ENCODE measurements at places on chromosomes 6 and 20.
A peak's percentile ranks its signal among the peaks of the same experiment; 100 is the strongest.

DNA sequence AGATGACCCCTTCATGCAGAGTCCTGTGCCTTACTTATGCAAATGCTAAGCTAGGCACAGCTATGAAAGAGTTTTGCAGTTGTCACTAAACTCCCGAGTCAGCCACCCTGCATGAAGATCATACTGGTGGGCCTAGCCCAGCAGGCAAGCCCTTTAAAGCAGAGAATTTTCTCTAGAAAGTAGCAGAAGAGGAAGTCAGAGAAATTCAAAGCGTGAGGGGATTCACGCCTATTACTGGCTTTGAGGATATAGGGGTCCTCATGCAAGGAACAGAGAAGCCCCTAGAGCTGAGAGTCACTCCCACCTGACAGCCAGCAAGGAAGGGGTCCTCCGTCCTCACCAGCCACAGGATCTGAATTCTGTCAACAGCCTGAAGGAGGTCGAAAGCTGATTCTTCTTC lies 54.6 kb downstream of the MYB start:
- no peak for DNase-seq

GRCh38 chr6:83824388-83824801 lies 28.8 kb upstream of the RIPPLY2 start:
- no peak for DNase-seq

- no peak for DNase-seq
Measured at GRCh38 chr6:110705543-110705942, 109.7 kb downstream of the CDK19 start.

GRCh38 chr6:26089272-26089671 lies 2.0 kb downstream of the HFE start:
- DNase-seq: no peak

GRCh38 chr6:25617997-25618396 lies 34.0 kb upstream of the SCGN start:
- no peak for DNase-seq

DNA sequence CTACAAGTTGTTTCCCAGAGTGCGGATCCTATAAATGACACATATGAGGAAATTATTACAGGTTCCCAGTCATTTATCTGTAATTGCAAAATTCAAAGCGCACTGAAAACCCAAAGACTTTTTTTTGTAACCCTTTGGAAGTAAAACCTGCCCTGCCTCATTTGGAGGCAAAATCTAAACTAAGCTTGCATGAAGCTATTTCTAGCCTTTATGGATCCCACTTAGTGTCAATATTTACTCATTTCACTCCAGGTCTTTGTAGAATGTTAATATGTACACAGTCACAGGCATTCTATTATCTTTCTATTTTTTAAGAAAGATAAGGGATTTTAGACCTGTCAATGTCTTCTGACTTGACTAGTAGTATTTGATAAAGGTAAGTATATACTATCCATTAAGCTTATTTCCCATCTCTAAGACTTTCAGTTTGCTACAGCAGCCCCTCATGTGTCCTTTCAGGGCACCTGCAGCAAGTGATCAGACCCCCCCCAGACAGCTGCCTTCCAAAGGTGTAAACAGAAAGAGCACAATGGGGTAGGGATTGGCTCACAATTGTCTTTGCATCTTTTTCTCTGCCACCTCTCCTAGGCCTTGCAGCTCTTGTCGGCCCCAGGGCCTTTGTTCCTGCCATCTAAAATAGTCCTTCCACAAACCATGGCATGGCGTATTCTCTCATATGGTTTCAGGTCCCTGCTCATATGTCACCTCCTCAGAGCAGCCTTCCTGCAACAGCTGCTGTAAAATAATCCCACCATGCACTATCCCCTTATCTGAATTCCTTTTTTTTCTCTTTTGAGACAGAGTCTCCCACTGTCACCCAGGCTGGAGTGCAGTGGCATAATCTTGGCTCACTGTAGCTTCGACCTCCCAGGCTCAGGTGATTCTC lies 1.3 kb upstream of the REPS1 start:
- DNase-seq: no peak

- DNase-seq: no peak
Measured at GRCh38 chr6:129615496-129615895, 94.5 kb downstream of the ARHGAP18 start.

DNA sequence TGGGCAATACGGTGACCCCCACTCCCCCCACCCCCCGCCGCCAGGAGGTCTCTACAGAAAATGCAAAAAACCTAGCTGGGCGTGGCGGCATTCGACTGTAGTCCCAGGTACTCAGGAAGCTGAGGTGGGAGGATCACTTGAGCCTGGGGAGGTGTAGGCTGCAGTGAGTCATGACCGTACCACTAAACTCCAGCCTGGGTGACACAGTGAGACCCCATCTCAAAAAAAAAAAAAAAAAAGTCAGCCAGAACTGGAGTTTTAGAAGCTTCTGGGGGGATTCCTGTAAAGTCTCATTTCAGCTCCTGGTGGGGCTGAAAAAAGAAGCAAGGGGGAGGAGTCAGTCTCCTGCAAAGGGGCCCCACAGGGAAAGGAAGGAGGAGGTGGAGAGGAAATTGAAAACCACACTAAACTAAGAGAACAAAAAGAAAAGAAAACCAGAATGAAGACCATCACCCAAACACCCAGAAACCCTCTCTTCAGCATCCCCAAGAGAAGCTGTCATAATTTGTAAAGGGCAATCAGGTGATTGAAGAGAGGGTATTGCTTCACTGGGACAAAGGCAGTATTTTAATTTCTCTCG lies 50.4 kb downstream of the NOL4L start:
- no peak for DNase-seq

DNA sequence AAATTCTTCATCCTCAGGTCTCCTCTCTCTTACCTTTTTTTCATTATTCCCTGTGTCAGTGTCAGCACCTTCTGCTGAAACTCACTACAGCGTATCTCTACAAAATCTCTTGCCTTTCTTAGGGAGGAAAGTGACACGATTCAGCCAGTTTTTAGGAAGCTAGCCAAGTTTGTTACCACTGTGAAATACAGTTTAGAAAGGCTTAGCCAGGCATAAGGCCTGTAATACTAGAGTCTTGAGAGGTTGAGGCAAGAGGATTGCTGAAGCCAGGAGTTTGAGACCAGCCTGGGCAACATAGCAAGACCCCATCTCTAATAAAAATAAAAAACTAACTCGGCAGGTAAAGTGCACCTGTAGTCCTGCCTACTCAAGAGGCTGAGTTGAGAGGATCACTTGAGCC lies 16.7 kb downstream of the TAB2 start:
- no peak for DNase-seq

- DNase-seq: no peak
Measured at GRCh38 chr6:97465877-97466561, 183.0 kb upstream of the MMS22L start.

GRCh38 chr6:16139556-16139955 lies 10.7 kb downstream of the MYLIP start:
- no peak for DNase-seq

DNA sequence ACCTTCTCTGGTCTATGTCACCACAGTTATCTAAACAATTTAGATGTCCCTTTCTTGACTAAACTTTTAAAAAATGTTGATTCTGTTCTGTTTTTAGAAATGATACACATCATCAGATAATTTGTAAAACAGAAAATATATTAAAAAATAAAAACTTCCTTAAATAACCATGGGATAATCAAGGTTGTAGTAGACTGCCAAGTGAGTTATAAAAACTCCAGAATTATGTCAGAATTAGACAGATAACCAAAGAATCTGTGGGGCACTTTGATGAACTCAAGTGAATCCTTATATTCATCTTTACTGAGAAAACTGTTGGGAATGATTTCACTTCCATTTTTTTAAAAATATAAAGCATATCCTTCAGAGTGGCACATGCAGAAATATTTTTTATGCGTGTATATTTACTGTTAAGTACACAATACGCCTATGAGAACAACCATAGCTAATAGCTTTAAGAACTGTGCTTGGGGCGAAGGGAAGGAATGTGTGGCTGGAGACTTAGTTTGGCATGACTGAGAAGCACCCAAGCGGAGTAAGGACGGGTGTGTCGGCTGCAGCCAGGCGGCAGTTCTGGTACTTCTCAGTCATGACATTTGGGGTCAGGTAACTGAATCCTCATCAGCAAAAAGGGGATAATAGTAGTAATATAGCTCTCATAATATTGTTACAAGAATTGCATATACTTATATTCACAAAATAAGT lies 604.7 kb upstream of the CITED2 start:
- no peak for DNase-seq

DNA sequence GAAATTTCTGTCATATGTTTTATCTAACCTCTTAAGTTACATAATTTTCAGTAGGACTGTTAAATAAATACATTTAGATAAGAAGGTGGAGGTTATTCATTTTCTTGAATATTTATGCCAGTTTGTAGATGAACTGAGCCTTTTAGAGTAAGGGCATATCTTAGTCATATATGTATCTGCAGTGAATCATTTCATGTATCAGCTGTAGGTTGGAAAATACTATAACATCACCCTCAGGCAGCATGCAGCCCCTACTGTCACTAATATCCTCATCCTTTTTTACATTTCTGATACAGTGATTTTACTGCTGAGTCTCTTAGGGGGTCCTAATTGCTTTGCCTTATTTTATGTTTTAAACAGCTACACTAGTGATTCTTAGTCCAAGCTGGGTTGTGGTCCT lies 19.5 kb upstream of the SUMO4 start:
- DNase-seq: no peak

DNA sequence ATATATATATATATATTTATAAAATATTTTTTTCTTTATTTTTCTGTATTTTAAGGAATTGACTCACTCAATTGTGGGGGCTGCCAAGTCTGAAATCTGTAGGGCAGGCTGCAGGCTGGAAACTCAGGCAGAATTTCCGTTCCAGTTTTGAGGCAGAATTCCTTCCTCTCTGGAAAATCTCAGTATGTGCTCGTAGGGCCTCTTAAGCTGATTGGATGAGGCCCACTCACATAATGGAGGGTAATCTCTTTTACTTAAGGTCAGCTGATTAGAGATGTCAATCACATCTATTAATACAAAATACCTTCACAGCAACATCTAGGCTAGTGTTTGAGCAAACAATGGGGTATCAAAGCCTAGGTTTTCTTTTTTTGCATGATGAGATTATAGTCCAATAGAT lies 244.7 kb upstream of the RNF24 start:
- DNase-seq: no peak

DNA sequence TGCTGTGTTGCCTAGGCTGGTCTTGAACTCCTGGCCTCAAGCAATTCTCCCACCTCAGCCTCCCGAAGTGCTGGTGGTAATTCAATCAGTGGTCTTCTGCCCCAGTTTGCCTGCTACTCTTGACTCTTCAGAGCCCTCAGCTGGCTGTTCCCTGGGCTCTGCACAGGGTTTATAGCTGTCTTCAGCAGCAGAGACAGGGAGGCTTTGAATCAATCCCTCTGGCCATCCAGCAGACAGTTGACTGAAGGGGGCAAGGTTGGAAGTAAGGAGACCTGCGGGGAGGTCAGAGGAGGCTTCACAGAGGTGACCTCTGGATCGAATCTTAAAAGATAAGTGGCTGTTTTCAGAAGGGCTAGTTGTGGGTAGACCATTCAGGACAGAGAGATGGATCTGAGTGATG lies 26.0 kb upstream of the KIF3B start:
- DNase-seq: no peak

GRCh38 chr20:17470521-17470920 lies 60.7 kb downstream of the BFSP1 start:
- no peak for DNase-seq

DNA sequence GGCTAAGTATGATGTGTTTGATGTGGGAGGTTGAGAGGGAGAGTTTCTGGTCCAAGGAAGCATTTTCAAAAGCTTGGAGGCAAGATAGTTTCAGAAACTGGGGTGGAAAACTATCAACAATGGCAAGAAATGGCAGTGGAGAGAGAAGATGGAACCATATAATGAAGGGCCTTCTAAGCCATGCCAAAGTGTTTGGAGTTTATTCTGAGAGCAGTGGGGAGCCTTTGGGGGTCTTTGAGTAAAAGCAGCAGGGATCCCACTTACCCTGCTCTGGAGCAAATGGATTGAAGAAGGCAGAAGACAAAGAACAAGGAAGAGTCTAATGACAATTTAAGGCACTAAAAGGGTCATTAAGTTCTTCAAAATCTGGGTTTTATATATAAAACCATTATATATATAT lies 538.9 kb downstream of the UTRN start:
- DNase-seq: no peak

DNA sequence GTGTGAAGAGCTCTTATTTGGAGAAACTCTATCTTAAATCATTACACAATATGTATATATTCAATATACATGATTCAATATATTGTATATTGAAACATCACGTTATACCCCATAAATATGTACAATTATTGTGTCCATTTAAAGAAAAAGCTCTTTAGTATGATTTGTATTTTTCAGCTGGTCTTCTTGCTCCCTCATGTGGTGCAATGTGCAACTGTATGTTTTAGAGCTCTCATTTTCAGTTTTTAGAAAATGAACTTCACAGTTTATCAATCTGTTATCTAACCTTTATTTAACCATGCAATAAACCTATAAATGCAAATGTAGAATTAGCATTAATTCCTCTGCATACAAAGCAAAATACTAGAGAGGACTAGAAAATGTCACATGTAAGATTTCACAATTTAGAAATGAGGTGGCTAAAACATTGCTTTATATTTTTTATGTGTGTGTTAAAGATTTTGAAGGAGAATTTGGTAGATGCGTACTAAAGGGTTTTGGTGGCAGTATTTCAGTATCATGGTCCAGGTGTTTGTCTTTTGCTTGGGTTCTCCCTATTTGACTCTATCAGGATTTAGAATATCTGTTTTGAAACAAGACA lies 167.1 kb downstream of the PHF3 start:
- no peak for DNase-seq

DNA sequence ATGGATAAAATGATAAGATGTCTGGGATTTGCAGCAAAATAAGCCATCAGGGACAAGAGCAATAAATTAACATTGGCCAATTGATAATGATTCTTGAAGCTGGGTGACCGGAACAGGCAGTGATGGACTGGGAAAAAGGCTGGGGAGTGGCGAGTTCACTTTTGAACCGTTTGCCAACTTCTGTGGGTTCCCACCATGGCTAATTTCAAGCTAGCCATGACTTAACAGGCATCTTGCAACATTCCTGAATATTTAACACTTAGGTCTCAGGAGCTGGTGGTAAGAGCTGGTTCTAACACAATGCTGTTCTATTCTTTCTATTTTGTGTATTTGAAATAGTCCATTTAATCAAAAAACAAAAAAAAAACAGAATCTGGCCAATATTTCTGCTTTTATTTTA lies 37.6 kb upstream of the CD83 start:
- DNase-seq: no peak

DNA sequence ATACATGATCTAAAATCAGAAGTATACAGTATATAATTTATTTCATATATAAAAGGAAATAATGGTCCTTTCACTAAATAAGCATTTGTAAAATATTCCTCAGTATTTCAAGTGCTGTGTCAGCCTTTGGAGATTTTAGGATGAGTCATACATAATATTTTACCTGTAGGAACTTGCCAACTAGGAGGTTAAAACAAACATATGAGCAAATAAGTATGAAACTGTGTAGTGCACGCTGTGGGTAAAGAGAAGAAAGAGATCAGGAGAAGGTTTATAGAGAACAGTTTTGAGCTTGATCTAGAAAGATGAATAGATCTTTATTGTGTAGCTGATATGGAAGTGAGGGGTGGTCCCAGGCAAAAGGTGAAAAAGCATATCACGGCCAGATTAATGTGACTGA lies 169.9 kb upstream of the RNF217 start:
- no peak for DNase-seq

GRCh38 chr20:47606983-47607613 lies 105.4 kb downstream of the NCOA3 start:
- DNase-seq: no peak

- peak; percentile 77 for DNase-seq
Measured at GRCh38 chr6:6826095-6826901, 237.8 kb downstream of the LY86 start.

GRCh38 chr6:118743746-118744145 lies 92.4 kb upstream of the CEP85L start:
- DNase-seq: no peak

- no peak for DNase-seq
Measured at GRCh38 chr20:41696428-41696827, 78.3 kb upstream of the CHD6 start.
